ENCODE measurements at places on chromosomes 11 and 22.

GRCh38 chr11:11211888-11212287 is 141.2 kb downstream of the CSNK2A3 start:
- no peak for DNase-seq

- peak; percentile 19 for DNase-seq
Measured at GRCh38 chr22:24153353-24153752, 27.9 kb upstream of the SUSD2 start.

- no peak for DNase-seq
Measured at GRCh38 chr11:9616858-9617257, 43.4 kb downstream of the WEE1 start.

- DNase-seq: no peak
Measured at GRCh38 chr22:30830907-30831306, 136.2 kb downstream of the OSBP2 start.

- no peak for DNase-seq
Measured at GRCh38 chr22:22944268-22944985, 56.8 kb downstream of the IGLL5 start.

- no peak for DNase-seq
Measured at GRCh38 chr22:29158546-29158945, 47.1 kb upstream of the EMID1 start.

- no peak for DNase-seq
Measured at GRCh38 chr22:37288521-37288920, 6.2 kb downstream of the CYTH4 start.

- DNase-seq: peak; percentile 51
Measured at GRCh38 chr11:107898270-107898669, 30.0 kb upstream of the RAB39A start.

DNA sequence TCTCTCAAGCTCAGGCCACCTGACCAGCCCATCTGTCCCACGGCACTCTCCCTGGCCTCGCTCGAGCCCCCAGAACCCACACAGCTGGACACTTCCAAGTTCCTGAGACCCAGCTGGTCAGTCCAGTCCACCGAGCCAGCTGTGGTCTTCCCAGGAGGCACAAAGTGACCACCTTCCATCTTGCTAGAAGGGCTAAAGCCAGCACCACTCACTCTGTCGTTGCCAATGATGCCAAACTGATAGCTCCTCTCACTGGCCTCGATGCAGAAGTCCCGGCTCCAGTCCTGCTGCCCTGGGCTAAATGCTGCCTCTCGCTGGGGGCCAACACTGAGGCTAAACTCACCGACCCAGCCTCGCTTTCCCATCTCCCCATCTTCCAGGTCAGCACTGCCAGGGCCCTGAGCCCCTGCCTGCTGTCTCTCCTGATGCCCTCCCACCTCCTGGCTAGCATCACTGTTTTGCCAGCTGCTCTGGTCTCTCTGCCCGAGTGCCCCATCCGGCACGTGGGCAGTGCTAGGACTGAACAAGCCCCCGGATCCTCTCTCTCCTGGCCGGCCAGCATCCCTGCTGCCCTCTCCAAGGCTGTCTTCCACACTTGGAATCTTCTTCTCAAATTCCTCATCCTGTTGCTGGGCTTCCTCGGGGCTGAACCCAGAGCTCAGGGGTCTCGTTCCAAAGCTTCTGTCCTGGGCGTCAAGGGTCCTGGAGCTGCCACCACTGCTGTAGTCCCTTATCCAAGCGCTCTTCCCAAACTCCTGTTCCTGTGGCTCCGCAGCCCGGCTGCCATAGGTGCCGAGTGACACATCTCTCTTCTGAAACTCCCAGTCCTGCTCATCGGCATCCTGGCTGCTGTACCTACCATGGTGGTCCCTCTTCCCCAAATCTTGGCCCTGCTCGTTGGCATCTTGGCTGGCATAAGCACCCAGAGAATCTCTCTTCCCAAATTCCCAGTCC is 15.4 kb downstream of the TNKS1BP1 start:
- DNase-seq: no peak

GRCh38 chr11:122399375-122399774 is 256.1 kb upstream of the UBASH3B start:
- peak; percentile 31 for DNase-seq

DNA sequence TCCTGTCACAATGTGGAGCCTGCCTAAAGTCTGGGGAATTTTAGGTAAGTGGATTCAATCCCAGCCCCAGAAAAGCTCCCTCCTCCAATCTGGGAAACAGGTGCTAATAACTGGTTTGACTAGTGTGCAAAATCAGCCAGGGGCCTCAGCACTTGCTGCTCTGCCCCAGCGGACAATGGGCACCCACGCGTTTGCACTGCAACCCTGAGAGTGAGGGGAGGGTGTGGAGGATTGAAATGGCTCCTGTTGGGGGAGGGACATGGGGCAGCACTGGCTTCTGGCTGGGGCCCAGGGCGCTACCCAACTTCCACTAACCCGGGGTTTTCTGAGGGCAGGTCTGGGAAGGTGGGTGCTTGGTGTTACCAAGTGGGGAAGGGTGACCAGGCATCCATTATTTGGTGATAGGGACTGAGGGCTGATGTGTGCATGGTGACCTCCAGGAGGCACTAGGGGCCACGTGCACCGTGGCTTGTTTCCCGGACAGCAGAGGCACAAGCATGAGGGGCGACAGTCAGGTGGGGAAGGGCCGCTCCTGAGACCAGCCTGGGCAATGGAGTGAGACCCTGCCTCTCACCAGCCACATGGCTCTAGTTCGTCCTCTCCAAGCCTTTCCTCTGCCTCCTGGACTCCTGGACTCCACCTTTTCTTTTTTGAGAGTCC is 4.3 kb upstream of the PNPLA5 start:
- DNase-seq: no peak

DNA sequence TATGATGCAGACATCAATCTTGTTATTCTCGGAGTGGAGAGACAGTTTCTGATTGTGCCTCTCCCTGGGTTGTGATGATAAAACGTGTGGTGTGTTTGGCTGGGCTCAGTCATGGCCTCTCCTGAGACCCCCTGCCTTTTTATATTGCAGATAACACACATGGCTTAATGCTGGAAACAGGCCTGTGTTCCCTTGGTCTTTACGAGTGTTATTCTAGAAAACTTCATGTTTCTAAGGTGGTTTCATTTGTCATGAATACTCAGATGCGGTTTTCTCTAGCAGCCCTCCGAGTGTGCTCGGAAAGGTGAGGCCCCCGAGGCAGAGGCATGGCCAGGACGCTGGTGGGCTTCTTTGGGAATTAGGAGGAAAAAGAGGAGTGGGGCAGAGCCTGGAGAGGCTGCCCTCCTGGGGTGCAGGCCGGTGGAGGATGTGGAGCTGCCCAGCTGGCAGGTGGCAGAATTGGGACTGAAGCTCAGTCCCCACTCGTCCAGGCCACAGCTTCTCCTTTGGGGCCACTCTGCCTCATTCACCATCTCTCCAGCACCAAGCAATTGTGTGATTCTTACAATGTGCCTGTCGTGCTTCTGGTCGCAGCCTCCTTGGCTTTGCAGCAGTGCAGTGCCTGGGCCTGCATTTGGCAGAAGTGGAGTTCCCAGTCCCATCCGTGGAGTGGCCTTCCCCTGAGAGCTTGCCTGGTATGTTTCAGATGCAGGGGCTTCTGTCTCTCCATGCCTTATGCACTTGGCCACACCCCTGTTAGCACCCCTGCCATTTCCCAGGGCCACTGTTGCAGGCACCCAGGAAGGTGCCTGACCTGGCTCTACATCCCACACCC is 309.6 kb downstream of the TBC1D22A start:
- no peak for DNase-seq

DNA sequence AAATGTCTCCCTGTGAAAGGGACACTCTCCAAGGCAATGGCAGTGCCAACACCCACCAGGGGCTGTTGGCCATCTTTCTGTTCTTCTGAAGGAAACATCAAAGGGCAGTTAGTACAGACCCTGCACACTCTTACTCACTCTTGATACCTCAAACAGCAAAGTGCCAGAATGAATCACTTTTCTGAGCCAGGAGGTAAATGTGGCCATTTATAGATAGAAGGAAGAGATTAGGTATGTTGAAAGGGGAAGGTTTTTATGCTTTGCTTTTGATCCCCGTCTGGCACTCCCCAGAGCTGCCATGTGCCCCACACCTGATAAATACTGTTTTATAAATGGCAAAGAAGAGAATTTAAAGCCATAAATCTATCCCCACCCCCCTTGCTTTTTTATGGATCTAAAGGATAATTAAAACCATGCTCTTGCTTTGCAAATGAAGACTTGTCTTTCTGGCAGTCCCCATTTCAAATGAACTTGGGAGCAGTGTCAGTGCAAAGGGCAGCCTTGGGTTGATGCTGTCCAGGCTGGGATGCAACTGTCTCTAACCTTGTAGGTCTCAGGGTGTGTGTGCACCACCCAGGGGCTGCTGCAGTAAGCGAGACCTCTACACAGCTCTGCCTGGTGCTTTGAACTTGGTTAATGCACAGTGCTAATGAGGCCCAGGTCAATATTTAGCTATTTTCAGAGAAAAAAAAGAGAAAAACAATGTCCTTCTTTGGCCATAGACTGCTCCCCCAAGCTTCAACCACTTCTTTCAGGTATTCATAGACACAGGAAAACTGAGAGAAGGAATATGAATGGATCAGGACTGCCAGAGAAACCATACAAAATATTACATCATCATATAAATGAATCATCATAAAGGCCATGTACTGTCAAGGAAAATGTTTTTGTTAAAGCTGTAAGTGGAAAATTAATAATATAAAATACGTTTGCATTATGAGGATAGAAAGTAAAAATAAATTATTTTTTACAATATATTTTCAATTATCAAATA is 207.5 kb downstream of the ETS1 start:
- no peak for DNase-seq

- no peak for DNase-seq
Measured at GRCh38 chr22:29216873-29217666, 11.4 kb downstream of the EMID1 start.

- DNase-seq: no peak
Measured at GRCh38 chr11:13983081-13983751, 20.7 kb downstream of the SPON1 start.

DNA sequence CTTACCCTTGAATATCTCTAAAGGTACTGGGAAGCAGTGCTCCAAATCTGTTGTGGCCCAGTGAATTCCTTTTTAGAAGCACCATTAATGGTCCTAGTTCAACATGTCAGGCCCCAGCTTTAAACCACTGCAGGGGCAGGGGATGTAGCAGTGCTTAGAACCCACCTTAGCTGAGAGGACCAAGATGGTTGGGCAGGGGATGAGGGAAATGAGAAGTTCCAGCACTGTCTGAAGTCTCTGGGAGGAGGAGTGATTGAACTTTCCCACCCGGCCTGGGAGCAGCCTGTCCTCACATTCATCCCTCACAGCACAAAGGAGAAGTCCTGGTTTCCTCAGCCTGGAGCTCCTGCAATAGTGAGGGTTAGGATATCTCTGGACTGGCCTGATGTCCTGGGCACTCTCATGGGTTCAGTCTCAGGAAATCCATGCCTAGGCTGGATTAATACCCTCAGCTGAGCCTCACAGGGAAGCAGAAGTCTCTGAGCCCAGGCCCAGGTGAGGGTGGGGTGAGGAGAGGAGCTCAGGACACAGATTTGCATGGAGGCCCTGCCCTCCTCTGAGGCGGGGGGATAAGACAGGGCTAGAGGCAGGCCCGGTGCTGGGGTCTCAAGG is 28.6 kb upstream of the PRAME start:
- DNase-seq: no peak

DNA sequence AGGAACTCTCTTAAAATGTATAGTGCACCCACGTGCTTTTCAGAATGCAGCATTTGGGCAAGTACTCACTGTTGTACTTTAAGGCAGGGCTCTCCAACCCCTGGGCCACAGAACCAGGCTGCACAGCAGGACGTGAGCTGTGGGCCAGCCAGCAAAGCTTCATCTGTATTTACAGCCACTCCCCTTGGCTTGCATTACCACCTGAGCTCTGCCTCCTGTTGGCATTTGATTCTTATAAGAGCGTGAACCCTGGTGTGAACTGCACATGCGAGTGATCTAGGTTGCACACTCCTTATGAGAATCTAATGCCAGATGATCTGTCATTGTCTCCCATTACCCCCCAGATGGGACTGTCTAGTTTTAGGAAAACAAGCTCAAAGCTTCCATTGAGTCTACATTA is 3.0 kb downstream of the C11orf58 start:
- DNase-seq: no peak

DNA sequence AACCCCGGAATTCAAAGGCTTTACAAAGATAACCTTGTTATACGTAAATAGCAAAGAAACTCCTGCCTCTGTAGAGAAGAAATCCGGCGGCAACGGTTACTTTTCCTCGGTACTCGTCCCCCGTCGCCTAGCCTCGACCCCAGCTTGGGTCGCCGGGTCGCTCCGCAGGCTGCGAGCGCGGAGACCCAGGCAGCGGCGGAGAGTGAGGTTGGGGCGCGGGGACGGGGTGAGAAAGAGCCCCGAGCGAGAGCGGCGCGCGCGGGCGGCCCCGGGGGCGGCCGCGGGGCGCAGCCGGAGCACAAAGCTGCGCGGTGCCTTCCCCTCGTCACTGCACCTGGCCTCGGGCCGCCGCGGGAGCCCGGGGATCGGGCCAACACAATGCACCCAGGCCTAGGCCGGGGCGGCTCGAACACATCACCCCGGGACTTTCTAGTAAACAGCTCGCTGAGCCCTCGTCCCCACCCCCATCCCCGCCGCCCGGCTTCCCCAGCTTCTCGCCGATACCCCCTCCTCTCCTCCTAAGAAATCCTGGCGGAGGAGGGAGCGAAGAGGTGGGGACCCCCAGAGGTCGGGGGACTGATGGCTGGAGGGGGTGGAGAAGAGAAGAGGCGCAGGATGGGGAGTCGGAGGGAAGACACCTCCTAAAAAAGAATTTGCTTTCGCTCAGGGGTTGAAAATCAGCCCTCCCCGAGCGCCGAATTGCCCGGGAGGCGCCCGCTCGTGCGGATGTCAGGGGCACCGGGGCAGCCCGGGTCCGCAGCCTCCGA is 845 bp downstream of the MPPED2 start:
- DNase-seq: peak; percentile 61

DNA sequence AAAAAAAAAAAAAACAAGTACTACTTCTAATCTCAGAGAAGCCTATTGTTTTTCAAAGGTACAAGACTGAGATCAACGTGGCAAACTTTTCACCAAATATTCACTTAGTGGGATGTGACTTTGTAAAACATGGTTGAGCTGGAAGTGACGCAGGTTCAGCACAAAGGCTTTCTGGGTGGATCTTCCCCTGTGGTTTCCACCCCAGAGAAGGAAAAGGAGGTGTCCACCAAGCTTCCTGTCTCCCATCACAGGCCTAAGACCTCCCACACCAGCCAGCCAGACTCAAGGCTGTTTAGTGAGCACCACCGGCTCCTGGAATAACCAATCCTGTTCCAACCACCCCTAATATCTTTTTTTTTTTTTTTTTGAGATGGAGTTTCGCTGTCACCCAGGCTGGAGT is 5.7 kb downstream of the TMEM184B start:
- DNase-seq: no peak

DNA sequence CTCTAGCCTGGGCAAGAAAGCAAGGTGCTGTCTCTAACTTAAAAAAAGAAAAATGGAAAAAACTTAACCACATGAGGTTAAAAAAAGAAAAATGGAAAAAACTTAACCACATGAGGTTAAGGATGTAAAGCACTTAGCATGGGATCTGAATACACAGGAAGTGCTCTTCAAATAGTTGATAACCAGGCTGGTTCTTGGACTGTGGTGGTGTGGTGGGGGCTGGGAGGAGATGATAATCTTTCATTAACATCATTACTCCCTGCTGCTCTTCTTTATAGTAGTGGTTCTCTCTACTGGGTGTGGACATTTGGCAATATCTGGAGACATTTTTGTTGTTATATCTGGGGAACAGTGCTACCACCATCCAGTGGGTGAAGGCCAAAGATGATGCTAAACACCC is 88.4 kb downstream of the TTC17 start:
- DNase-seq: no peak

Measured in DMS53 (cell line).